ENCODE measurements at places on chromosomes 13 and 19.

DNA sequence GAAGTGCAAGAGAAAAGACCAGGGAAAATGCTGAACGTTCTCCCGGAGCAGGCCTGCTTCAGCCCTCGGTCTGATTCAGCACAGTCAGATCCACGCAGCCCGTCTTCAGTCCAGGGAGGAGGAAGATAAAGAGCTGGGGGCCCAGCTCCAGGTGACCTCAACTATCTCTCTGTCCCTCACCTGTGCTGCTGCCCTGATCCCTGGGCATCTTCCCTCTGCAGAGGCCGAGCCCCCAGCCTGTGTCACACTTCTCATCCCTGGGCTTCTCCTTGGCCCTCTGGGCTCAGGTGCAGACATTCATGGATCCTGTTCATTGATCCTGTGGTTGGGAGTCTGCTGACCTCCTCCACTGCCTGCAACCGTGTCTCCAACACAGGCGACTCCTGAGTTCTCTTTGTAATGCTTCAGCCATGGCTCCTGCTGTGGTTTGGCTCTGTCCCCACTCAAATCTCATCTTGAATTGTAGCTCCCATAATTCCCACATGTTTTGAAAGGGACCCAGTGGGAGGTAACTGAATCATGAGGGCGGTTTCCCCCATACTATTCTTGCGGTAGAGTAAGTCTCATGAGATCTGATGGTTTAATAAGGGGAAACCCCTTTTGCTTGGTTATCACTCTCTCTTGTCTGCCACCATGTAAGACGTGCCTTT, 27.9 kb downstream of the COL4A2 start:
- no peak for DNase-seq

DNA sequence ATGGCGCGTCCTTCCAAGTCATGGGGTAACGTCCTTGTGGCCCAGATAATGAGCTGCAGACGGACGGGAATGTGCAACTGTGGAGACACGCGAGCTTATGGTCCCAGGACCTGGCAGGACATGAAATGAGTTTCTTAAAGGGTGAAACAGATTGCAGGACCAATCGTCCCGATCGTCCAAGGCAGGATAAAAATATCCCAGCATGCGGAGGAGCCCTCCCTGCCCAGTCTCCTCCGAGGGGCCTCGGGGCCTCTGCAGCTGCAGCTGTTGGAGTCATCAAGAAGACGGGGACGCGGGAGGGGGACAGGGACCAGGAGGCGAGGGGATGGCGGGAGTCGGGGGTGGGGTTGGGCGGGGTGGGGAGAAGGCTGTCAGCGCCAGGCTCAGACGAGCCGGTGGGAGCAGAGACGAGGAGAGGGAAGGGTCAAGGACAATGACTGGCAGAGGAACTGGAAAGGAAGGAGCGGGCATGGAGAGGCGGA, 14.4 kb upstream of the GARIN5A start:
- DNase-seq: no peak

DNA sequence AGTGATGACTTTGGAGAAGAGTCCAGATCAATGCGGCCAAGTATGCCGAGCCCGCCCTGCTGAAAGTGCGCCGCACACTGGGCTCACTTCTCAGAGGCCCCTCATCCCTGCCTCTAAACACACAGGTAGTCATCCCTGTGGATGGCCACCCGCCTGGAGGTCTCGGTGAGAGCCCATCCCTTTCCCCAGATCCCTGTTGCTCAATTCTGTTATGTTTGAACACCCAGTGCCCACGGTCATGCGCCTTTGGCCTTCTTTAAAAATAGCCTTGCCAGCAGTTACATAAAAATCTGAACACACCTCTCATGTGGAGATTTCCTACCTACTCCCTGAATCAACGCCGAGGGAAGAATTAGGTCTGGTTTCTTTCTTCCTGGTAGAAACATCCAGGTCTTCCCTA, 11.9 kb downstream of the ELAVL1 start:
- no peak for DNase-seq

DNA sequence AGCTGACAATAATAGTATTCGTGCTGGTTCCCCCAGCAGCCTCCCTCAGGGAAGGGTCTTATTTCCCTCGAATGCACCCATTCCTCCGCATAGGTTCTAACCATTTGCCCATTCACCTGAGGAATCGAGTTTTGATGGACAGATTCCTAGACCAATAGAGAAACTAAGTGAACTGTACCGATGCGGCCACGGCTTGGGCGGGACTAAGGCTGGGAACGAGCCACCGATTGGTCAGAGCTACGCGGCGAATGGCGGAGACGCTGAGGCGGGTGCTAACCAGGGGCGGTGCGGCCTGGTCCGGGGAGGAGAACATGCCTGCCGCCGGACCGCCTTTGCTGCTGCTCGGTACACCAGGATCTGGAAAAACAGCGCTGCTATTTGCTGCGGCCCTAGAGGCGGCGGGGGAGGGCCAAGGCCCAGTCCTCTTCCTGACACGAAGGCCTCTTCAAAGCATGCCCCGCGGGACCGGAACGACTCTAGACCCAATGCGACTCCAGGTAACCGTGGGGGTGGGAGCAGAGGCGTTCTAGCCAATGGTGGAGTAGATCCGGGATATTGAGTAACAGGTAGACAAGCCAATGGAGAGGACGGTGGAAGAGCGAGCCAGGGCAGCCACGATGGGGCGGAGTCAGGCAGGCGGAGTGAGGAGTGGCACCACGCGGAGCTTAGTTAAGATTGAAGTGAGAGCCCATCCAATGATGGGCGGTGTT, at the start of gene SWSAP1:
Gene SWSAP1, plus strand, starts transcription at position 234 of the 710 bp plus-strand sequence. Its CDS starts 15 bp downstream, at position 249.
- peak; percentile 99 for DNase-seq

- no peak for DNase-seq
Observed at GRCh38 chr19:9324584-9324962, 594 bp downstream of the ZNF559 start.

DNA sequence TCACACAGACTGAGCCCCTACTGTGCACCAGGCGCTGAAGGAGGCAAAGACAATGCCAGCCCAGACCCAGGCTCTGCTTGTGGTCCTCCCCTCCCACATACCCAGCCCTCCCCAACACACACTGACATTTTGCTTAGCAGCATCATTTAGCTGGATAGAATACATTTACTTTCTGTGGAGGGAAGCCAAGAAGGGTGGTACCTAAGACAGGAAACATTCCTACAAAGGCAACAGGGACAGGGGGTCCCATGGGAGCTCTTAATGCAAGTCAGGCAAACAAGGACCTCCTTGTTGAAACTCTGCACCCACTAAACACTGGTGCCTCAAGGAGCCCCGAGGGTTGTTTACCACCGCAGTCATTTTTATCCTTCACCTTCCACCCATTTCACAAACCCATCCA, 77.0 kb upstream of the ZNF507 start:
- DNase-seq: no peak

- DNase-seq: no peak
Observed at GRCh38 chr19:10219678-10220077, 11.5 kb downstream of the S1PR2 start.

DNA sequence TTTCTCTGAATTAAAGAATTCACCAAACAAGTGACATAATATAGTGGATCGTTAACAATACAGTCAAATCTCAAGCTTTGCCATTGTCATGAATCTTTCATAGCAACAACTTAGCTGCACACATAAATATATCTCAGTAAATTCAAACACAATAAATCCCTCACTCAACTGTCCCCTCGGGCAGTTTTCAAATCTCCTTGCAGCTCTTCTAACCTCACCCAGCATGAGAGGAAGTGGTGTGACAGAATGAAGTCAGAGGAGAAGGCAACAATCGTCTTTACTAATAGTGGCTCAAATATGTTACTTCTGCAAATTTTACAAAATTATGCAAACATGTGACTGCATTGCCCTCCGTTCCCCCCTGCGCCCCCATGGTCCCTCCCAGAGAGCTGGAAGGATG, 148.2 kb downstream of the RAP2A start:
- no peak for DNase-seq

- DNase-seq: no peak
Observed at GRCh38 chr13:45337803-45338202, 3.2 kb downstream of the TPT1 start.

- no peak for DNase-seq
Observed at GRCh38 chr13:97528518-97528917, 94.5 kb downstream of the RAP2A start.

- no peak for DNase-seq
Observed at GRCh38 chr13:48403151-48403631, 9.7 kb downstream of the LPAR6 start.

DNA sequence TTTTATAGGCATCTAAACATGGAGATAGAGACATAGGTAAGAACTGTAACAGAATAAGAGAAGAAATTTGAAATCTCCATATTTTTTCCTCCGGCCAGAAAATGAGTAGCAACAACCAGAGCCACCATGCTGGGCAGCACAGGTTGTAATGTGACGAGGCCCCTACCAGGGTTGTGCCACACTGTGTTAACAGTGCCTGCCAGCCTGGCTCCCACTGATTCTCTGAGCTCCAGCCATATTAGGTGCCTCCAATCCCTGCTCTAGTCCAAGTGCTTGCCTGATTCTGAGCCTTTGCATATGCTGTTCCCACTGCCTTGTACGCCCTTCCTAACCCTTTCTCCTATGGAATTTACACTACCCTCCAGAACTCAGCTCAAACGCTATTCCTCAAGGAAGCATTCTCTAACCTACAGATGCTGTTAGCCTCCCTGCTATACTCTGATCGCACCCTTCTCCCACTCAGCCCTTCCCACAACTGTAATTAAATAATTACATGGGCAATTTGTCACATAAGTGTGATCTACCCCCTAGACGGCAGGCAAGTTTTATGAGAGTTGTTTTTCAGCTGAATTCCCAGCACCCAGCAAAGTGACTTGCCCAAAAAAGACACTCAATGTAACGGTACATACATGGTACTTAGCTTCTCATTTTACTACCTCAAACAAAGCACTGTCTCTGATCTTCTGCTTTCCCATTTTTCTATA, 37.6 kb upstream of the STARD13 start:
- no peak for DNase-seq

GRCh38 chr13:65860306-65860705, 1369.8 kb downstream of the PCDH9 start:
- no peak for DNase-seq

DNA sequence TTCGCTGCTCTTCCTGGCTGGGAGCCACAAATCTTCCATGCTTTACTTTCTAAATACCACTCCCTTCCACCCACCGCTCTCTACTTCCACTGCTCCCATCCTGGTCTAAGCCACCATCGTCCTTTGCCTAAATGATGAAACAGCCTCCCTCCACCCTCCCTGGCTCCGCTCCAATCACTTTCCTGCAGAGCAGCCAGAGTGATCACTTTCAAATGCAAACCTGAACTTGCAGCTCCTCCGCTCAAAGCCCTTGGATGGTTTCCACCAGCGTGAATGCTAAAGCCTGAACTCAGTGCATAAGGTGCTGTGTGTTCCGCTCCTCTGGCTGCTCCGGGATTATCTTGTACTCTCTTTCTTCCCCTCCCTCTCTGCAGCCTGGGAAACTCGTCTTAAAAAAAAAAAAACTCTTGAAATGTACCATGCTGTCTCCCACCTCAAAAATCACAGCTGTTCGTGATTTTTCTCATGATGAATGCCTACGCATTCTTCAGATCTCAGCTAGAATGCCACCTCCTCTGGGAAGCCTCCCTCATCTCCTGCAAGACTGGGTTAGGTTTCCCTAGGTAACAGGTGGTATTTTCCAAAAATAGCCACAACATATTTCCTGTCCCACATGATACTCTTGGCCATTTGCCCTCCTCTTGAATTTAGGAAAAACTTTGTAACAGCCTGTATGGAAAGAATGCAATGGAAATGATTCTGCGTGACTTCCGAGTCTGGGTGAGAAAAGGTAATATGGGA, 3.7 kb upstream of the SIN3B start:
- DNase-seq: peak; percentile 39

DNA sequence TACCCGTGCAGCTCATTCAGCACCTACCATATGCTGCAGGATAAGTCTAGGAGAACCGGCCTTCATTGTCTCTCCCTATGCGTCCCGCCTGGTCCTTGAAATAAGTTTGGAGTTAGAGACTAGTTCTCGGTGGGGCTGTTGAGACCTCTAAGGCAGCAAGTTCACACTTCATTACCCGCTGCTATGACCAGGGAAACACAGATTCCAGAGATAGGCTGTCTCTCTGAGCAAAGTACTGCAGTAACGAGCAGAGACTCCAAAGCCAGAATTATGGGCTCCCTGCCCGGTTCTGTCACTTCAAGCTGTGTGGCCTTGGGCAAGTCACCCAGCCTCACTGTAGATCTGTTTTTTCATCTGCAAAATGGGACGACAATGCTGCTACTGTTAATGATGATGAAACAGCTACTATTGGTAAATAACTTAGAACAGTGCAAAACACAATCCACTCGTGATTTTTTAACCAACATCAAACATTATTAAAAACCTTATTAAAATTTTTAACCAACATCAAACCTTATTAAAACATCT, 184.1 kb downstream of the USP12 start:
- no peak for DNase-seq

GRCh38 chr13:30868799-30869470, 37.1 kb upstream of the MEDAG start:
- DNase-seq: no peak

DNA sequence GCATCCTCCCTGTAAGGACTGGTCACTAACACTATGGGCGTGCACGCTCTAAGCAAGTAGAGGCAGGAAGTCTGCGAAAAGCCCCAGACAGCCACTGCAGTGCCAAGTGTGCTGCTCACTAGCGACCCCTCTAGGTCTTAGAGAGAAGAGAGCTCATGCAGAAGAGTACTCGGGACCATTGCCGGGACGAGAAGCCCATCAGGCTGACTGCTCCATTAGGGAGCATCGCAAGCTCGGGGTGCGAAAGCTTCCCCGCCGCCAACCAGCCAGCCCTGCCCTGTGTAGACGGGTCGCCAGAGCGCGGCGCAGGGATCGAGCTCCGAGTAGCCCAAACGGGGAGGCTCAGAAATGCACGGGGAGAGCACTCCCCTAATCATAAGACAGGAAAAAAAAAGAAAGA, 16.6 kb downstream of the POU4F1 start:
- DNase-seq: no peak

DNA sequence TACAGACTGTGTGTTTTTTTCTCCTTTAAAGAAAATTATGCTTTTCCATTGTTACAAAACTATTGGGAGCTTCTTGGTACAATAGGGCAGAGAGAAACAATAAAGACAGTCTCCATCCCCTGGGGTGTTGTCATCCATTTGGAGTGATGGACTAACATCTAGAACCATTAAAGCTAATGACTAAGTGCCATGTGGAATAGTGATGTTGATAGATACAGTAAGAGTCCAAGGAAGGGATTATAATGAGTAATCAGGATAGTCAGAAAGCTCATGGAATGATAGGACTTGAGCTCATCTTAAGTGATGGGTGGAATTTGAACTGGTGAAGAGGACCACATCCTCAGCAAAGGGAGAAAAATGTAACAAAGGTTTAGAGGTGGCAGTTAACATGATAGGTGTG, 24.1 kb upstream of the FRY start:
- no peak for DNase-seq

GRCh38 chr19:39310558-39311311, 9.9 kb downstream of the LRFN1 start:
- DNase-seq: no peak

- no peak for DNase-seq
Observed at GRCh38 chr13:71876648-71877255, 9.7 kb upstream of the DACH1 start.

DNA sequence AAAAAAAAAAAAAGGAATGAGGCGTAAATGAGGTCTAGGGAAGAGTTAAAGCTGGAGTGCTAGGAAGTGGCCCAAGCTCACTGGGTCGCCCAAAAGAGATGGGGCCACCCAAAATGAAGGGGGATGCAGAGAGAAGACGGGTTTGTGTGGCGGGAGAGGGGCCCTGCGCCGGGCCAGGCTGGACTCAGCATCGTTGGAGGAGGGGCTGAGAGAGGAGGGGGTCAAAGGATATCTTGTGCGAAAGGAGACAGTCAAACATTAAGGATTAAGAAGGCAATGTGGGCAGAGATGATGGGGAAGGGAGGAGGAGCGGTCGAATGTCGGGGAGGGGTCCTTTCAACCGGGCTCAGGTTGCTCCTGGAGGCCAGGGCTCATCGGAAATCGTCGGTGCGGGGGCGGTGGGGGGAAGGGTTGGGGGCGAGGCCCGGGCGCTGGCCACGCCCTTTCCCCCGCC, 825 bp upstream of the CARM1 start:
- no peak for DNase-seq
